ENCODE measurements at places on chromosomes 3 and 15.

DNA sequence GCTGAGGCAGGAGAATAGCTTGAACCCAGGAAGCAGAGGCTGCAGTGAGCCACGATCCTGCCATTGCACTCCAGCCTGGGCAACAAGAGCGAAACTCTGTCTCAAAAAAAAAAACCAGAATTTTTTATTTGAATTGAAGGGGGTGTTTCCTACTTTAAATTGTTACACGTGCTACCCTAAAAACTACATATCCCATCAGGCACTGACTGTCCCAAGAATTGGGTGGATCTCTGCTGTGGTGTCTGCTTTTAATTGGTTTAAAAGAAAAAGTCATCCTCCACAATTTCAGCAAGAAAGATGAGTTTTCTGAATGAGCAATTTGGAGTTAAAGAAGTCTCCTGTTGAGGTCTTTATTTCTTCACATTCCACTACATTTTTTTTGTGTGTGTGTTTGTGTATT is 2.1 kb downstream of the PDIA3 start:
- DNase-seq: peak; percentile 15

GRCh38 chr3:151788401-151788800 is 25.5 kb upstream of the AADAC start:
- DNase-seq: no peak

- no peak for DNase-seq
These were observed 24.4 kb downstream of the TP63 start for GRCh38 chr3:189655617-189656016.

DNA sequence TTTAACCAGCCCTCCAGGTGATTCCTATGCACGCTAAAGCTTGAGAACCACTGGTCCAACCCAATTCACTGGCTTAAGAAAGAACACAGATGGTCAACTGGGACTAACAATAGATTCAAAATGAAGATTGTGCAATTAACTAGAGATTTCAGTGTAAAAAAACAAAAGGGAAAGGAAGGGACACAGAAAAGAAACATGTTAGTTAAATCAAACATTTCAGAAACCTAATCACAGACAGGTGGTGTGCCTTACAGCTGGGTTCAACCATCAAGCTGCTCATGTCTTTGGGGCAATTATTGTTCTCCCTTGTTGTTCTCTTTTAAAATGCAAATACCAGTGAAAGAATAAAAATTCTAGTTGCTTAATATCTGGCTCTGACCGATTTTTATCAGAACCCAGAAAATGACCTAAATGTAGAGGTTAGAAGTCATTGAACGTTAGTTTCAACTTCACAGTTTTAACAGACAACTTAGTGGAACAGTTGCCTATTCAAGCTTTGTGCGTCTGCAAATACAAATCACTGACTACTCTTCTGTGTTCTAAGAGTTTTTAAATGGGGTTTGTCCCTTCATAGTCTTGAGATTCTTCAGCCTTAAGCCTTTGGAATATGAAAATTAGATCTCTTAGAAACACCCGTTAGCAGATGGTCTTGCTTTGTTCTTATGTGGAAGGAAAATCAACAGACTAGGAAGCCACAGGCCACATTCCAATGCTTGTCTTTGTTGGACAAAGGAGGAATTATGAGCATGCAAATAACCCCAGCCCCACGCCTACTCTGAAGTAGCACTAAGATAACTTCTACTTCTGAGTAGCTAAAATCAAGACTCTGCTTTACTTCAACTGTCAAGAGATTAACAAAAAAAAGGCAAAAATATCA is 223.4 kb downstream of the ATP8B4 start:
- DNase-seq: peak; percentile 92

- DNase-seq: no peak
These were observed 1.8 kb downstream of the NUSAP1 start for GRCh38 chr15:41334293-41335120.

DNA sequence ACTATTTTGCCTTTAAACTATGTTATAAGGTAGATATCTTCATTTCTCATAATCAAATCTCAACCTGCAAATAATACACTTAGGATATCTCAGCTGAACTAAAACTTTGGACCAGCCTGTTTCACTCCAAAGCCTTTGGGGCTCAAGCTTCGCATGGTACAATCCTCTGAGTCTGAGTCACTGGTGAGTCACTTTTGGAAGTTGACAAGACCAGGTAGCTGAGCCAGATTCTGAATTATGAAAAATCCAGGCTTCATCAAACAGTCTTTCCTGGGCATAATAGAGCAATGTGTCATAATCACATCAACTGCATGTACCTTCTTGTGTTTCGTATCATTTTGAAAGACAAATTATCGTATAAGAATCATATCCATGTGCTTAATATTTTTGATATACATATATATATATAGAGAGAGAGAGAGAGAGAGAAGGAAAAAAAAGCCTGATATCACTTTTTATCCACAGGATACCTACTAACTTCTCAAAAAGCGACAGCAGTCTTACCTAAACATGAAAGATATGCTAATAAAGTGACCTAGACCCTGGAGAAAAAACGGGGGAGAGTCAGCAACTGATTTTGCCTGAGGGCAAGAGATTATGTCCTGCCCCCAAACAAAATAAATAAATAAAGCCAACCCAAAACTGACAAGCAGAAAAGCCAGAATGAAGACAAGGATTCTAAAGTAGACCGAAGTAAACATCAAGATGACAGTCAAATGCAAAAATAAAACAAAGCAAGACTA is 263.9 kb upstream of the TGFBR2 start:
- peak; percentile 94 for DNase-seq

GRCh38 chr15:39788800-39789565 is 6.3 kb upstream of the FSIP1 start:
- no peak for DNase-seq

DNA sequence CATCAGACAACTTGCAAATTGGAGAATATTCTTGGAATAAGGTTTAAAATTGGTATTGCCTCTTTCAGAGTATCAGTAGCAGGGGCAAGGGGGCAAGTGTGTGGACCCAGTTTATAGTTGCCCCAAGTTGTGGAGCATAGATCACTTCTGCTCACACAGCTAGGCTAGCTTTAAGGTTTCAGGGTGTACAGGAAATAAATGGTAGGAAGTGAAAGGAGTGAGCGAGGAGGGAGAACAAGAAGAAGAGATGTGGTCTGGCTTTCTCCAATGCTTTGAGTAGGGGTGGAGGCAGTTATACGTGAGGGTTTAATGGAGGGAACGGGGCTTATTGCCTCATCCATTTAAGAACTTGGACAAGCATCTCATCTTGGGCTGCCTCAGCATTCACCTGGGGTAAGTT is 290.0 kb upstream of the CFAP20DC start:
- DNase-seq: no peak

DNA sequence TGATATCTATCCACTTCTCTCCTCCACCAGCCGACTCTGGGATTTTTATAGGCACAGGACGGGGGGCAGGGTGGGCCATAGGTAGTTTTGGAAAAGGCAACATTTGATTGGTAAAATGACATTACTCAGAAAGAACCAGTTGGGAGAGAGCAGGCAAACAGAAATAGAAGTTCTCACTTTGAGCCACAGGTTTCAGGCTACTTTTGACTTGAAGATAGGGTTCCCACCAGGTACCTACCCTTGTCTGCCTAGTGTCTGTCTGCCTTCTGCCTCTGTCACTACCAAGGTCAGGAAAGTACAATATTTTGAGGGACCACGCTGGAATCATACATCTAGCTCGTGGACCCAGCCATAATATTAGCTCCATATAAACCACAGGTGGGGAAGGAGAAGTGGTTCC is 412.9 kb upstream of the GRM7 start:
- DNase-seq: no peak

GRCh38 chr15:91308199-91308598 is 208.1 kb downstream of the SV2B start:
- DNase-seq: no peak

DNA sequence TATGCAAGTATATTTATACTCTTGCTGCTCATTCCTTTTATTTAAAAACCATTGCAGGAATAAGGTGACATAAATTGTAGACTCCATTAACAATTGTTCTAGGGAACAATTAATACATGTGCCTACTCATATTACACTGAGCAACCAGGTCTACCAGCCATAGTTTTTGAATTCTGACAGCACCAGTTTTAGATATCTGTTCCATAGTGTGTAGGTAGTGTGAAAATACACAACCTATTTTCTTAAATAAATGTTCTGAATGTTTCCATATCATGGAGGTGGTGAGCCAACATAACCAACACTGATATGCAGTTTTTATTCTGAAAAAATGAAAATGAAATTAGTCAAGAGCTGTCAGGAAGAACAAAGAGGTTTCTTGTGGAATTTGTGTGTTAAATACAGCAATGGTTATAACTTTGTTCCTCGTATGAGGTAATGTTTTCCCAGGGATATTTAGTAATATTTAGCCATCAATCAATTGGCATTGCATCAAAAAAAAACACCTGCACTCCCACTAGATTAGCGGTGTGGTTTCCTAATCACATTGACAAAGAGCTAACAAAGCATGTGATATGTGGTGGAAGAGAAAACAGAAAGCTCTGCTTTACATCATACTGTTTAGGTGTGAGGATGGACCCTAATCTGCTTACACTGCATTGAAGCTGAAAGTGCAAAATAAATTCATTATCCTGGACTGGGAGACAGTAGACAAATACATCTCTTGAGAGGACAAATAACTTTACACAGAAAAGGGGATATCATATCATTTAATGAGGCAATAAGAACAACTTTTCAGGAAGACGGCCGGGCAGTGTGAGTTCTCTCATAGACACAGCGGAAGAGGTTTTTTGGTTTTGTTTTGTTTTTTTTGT is 369.5 kb upstream of the THBS1 start:
- DNase-seq: no peak

Data from fibroblast of lung (primary cell).